ENCODE measurements at places on chromosomes 2 and 18. TPM values are rescaled to one million over a fixed set of nuclear protein-coding genes. Genes with fewer than 3 reads are reported as not detected.

- DNase-seq = peak; percentile 6
Measured at GRCh38 chr2:240932001-240932723, 26.0 kb downstream of the CROCC2 start.

GRCh38 chr2:172098650-172099471 lies 3.8 kb downstream of the DLX2 start:
- DNase-seq = no peak

DNA sequence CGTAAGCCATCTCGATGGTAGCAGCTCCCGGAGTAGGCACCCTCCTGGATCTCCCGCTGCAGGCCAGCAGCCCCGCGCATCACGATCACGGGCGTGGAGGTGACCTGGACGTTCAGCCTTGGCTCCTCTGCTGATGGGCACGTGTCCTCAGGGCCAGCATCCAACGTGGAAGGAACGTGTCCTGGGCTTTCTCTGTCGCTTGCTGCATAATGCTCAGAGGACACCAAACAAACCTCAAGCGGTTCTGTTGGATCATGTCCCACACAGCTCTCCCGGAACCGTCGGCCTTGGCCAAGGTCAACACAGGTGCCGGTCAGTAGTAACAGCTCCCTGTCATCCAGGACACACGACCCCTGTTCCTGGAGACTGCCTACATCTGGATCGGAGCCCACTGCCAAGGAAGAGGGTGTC lies 23.1 kb downstream of the PASK start:
- DNase-seq = no peak

The EML6 gene
- 7.6 TPM for polyA plus RNA-seq

The ZCCHC2 gene
- polyA plus RNA-seq = 51.6 TPM
